ENCODE measurements at places on chromosomes 4 and X.

DNA sequence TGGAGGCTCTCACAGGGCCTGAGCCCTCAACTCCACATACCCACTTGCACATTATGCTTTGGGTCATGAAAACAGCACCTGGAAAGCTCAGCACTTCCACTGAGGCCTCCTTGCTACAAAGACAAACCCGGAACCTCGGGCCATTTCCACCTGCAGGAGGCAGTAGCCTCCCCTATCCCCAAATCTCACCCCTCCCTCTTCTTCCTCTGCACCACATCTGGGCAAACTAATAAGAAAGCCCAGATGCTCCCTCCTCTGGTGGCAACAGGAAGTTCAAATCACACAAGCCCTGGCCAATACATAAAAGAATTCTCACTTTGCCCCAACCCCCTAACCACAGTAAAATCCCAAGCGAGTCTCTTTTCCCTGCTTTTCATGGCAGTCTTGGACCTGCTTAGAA, 136.4 kb downstream of the MAPK10 start:
- DNase-seq, result peak; percentile 64

- no peak for DNase-seq
These were observed 1041.6 kb upstream of the PRKX start for GRCh38 chrX:4754878-4755604.

GRCh38 chr4:168713253-168713652, 216.4 kb downstream of the PALLD start:
- no peak for DNase-seq

GRCh38 chrX:86047174-86047935, at the start of gene CHM:
TSS of gene CHM (minus strand) at chrX:86047558. CDS start at chrX:86047532, 26 bp downstream.
- DNase-seq, result peak; percentile 75

DNA sequence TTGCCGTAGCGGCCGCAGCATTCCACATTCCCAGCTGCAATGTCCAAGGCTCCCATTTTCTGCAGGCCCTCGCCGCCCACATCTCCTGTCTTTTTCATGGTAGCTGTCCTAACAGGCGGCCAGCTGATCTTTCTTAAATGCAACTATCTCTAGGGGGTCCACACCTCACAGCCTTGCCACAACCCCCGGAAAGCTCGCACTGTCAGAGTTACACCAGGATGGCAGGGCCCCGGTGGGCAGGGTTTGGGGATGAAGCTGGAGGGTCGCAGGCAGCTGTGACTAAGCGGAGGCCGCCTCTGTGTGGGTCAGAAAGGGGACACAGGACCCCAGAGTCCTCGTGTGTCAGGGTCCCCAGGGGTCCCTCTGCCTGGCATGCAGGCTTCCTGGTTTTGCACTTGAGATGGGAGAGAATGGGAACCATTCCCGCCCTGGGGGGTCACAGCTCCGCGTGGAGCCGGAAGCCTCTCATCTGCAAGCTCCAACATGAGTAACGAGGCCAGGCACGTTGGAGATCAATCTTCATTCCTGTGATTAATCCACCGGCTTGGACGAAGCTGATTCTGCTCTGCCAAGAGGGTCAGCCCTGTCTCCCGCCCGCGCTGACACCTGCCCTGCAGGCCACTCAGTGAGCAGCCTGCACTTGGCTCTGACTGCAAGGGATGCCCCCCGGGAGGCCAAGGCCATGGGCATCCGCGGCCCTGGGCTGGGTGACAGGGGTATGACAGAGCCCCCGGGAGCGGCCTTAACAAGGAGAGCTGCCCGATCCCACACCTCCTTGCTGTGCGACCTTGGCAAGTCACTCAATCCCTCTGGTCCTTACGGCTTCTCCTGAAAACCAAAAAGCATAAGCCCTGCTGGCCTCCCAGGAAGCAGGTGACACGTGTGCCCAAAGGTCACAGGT, 97.9 kb downstream of the ADRA2C start:
- DNase-seq, result no peak

GRCh38 chr4:99088023-99088449, 552 bp downstream of the ADH5 start:
- peak; percentile 72 for DNase-seq

Measured in COLO829 (cell line).